ENCODE measurements at places on chromosomes 13 and 19.
A peak's percentile ranks its signal among the peaks of the same experiment; 100 is the strongest.

- DNase-seq: no peak
Observed at GRCh38 chr13:42574435-42575311, 721 bp downstream of the TNFSF11 start.

DNA sequence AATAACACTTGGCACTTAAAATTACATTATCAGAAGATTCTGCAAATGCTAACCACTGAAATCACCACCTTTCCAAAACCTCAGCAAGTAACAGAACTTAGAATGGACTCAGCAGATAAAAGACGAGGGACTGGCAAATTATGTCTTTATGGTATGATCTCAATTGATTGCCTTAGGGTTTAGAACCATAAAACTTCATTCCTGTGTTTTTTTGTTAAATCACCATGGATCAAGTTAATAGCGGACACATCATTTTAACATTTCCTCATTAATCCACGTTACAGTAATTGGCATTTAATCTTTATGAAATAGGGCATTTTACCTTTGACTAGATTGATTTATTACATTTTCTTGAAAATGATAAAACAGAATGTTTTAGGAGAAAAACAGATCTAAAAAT is 2070.3 kb downstream of the PCDH9 start:
- DNase-seq: no peak

GRCh38 chr13:28299916-28300315 is 161.6 kb downstream of the PAN3 start:
- DNase-seq: no peak

DNA sequence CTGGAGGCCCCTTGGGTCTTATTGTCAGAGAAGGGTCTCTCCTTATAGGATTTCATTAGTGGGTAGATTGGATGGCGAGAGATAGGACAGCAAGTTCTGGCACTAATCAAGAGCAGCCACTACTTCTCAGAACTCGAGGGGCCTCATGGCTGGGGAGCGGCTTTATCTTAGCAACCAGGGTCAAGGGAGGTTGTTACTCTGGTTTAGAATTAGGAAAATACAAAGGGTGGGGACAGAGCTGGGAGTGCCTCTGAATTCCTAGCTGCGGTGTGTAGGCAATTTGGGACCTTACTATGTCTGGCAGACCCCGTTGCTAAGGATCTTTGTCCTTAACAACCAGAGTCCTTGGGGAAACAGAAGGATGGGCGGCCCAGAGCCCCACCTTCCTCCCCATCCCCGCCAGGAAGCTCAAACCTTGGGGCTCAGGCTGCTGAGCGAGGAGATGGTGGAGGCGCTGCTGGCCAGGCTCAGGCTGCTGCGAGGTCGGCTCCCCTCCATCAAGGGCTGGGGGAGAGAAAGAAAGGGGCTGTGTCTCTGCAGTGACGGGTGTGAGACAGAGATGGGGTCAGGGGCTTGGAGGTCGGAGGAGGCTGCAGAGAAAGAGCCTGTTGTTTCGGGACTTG is 1.2 kb downstream of the PLEKHA4 start:
- DNase-seq: peak; percentile 25

- DNase-seq: no peak
Observed at GRCh38 chr13:42007844-42008243, 40.6 kb upstream of the DGKH start.

GRCh38 chr19:54431255-54431838 is 16.1 kb downstream of the TTYH1 start:
- no peak for DNase-seq

DNA sequence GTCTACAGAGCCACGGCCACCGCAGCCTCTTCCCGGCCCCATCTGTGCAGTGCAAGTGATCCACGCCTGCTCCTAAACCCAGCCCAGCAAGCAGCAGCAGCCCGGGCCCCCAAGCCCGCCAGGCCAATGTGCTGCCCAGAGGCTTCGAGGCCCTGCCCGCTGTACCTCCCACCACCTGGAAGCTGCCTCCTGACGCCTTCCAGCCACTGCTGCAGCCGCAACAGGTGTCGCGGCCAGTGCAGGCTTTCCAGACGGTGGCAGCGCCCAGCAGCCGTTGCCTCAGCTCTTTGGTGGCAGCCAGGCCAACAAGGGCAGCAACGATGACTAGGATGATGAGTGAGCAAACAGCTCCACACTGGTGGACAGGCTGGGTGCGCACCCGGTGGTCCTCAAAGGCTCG is 50.2 kb upstream of the TPM4 start:
- no peak for DNase-seq

- DNase-seq: no peak
Observed at GRCh38 chr13:88426661-88427060, 755.5 kb downstream of the SLITRK5 start.

- DNase-seq: no peak
Observed at GRCh38 chr19:3071768-3072167, 9.5 kb upstream of the TLE5 start.

GRCh38 chr19:21824679-21825078 is 11.3 kb downstream of the ZNF43 start:
- no peak for DNase-seq

DNA sequence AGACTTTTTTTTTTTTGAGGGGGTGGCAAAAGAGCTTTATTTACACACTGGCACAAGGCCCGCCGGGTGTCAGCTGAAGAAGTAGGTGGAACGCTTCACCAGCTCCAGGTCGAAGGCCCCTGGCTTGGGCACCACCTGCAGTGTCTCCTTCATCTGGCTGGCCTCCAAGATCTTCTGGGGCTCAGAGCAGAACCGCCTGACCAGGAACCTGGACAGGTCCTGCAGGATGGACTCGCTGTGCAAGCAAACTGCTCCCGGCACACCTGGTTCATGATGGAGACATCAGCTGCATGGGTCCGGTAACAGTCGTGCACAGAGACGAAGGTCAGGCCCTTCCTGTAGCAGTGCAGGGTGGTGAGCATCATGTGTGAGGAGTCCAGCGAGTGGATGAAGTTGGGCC is 4.4 kb upstream of the CYP4F2 start:
- no peak for DNase-seq

GRCh38 chr19:49064029-49064629 is 489 bp downstream of the NTF4 start:
- no peak for DNase-seq

- DNase-seq: no peak
Observed at GRCh38 chr13:84607261-84608013, 725.2 kb upstream of the SLITRK1 start.

DNA sequence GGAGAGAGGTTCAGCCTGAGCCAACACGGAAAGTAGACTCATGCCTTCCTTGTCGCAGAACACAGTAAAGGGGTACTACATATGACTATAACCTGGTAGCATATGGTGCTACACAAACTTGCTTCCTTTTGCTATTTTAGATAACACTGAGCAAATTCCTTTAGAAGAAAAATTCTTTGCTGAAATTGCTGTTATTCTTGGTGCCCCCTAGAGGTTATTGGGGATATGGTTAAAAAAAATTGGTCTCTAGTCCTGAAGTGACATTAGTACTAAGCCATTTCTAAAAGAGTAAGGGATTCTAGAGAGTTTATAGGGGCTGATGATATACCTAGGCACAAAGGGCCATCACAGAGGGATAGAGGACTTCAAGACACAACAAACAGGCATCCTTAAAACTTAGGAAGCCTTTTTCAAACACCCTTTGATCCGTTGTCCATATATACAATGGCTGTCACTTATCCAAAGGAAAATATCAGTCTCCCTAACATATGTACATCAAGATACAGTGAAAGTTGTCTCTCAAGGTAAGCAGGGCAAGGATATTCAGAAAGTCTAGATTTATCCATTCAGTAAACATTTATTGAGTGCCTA is 13.9 kb upstream of the HS6ST3 start:
- DNase-seq: no peak

DNA sequence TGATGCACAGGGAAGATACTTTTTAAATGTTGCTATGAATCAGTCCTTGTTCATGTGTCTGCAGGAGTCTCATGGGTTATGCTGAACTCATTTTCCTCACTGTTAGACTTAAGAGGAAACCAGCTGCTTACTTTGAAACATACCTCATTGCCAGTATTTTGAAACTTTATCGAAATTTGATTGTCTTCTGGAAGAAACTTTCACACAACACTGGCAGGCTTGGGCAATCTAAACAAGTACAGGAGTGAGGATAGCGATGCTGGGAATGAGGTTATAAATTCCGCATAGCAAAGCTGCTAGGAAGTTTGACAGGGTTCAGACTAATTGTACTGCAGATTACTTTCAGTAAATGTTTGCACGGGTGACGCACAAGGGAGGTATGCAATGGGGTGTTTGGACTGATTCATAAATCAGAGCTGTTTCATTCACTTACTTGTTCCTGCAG is 245.7 kb downstream of the DNAJC15 start:
- no peak for DNase-seq

GRCh38 chr13:93963266-93964145 is 516.0 kb downstream of the DCT start:
- DNase-seq: no peak

GRCh38 chr19:19550972-19551852 is 13.1 kb downstream of the CILP2 start:
- DNase-seq: no peak

DNA sequence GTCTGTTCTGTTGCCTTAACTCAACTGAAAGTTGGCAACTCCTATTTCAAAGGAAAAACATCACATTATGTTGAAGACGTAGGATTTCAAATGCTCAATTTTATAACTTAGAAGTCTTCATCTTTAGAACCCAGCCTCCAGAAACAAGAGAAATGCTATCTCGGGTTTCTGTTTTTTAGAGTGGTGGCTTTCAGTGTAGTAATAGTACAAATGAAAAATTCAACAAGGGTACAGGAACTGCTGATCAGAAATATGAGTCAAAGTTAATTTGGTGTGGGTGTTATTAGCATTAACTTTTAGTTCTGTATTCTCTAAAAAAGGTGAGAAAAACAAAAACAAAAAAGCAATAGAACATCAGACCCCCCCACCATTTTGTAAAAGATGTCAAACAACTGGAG is 56.6 kb upstream of the FLT1 start:
- no peak for DNase-seq

- no peak for DNase-seq
Observed at GRCh38 chr19:47095476-47096099, 18.0 kb downstream of the ZC3H4 start.

DNA sequence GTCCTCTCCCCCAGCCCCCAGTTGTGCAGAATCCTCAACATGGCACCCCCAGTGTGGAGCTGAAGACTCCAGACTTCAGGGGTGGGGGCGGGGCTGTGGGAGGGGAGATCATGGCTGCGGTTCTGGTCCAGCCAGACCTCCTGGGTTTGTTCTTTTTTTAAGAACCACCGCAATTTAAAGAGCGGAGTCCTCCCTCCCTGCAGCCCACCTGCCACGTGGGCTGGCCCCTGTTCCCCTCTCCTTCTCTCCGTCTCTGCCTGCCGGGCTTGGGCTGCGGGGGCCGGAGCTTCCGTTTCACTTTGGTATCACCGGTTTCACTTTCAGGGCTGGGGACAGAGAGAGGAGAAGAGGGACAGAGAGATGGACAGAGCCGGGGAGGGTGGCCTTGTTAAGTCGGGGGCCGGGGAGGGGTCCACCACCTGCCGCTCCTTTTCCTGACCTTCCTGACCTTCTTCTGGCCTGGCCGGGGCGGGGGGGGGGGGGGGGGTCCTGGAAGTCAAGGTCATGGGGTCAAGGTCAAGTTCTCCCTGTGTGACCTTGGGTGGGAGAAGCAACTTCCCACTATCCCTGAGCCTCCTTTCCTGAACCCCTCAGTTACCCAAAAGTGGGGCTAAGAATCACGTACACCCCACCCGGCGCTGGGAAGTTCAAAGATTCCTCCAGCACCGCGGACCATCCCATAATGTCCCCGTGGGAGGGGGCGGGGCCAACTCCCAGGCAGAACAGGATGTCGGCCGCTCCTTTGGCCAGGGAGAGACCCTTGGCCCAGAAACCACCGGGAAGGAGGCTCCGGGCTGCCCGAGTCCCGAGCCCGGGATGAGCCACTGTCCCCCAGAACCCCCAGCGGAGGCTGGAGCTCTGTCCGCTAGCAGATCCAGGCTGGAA is 11.3 kb upstream of the ZBTB7A start:
- no peak for DNase-seq

- no peak for DNase-seq
Observed at GRCh38 chr19:13018035-13018914, 23.0 kb downstream of the NFIX start.

DNA sequence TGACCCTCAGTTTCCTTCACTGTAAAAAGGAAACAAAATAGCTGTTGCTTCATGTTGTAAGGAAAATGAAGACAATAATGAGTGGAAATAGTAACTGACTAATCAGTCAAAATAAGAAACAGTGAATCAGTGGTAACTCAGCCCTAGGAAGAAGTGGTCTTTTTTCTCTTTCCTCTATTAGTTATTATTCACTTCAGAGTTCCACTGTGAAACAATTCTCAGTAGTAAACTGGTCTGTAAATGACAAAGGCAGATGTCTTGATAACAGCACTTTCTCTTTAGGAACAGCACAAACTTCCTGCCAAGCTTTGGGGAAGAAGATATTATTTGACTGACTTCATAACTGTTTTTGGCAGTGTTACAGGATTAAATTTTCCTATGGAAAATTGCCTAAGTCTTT is 600.5 kb upstream of the KLHL1 start:
- no peak for DNase-seq

DNA sequence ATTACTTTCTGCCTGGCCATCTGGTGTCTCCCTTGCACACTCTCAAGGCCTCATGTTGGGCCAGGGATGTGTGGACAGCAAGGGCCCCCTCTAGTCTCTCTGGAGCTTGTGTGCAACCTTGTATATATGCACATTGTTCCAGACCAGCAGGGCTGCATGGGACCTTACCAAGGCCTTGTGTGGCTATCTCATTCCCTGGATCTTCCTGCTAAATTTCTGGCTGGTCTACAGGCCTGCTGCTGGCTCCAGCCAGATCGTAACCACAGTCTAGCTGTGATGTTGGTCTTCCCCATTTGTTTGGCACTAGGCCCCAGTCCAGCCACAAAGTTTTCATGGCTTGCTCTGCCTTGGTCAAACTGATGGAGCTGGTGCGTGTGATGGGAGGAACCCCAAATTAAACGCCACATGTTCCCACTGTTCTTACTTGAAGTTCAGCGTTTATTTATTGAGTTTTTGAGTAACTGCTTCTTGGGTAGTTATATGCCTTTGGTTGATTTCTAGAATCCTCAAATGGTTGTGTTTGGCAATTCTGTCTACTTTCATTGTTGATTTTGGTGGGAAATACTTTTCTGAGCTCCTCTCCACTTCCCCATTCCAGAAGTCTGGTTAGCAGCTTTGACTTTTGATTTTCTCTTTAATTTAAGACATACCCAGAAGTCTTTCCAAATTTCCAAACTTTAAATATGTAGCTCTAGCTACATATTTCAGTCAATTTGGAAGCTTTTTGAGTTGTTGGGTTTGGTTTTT is 56.4 kb downstream of the SIPA1L3 start:
- DNase-seq: no peak

- DNase-seq: no peak
Observed at GRCh38 chr13:94598281-94598680, 2.3 kb upstream of the TGDS start.

- no peak for DNase-seq
Observed at GRCh38 chr19:29191005-29191404, 21.9 kb downstream of the UQCRFS1 start.

- DNase-seq: no peak
Observed at GRCh38 chr19:17005000-17005399, 21.6 kb downstream of the CPAMD8 start.

- DNase-seq: peak; percentile 68
Observed at GRCh38 chr19:4633140-4633967, 6.0 kb upstream of the TNFAIP8L1 start.

GRCh38 chr13:49877629-49878218 is 58.4 kb downstream of the SPRYD7 start:
- DNase-seq: no peak

GRCh38 chr13:106369858-106370257 is 165.6 kb downstream of the EFNB2 start:
- no peak for DNase-seq

GRCh38 chr13:22039961-22040360 is 369.1 kb downstream of the FGF9 start:
- no peak for DNase-seq

All from neural crest cell (in vitro differentiated cells).